Activated CD8-positive, alpha-beta memory T cell treated with anti-CD3 and anti-CD28 coated beads for 48 hours (primary cell): ENCODE measurements at places on chromosomes 6 and 20.

DNA sequence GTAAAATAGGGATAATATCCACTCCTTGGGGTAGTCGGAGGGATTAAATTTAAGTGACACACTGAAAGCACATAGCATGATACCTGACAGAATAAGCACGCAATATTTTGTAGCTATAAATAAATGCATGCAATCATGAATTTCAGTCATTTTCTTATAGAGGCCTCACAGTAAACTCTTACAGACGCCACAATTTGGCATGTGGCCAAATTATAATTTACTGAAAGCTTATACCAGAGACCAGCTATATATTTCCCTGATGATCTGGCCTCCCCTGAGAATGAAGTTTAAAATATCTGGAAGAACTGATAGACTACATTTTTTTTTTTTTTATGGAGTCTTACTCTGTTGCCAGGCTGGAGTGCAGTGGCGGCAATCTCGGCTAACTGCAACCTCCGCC is 40.9 kb downstream of the QRSL1 start:
- no peak for DNase-seq

GRCh38 chr6:163323705-163324104 is 90.8 kb upstream of the QKI start:
- DNase-seq, result no peak

- DNase-seq, result no peak
Measured at GRCh38 chr20:10590950-10591671, 82.7 kb downstream of the JAG1 start.

- no peak for DNase-seq
Measured at GRCh38 chr6:118939683-118940082, 4.7 kb upstream of the MCM9 start.

DNA sequence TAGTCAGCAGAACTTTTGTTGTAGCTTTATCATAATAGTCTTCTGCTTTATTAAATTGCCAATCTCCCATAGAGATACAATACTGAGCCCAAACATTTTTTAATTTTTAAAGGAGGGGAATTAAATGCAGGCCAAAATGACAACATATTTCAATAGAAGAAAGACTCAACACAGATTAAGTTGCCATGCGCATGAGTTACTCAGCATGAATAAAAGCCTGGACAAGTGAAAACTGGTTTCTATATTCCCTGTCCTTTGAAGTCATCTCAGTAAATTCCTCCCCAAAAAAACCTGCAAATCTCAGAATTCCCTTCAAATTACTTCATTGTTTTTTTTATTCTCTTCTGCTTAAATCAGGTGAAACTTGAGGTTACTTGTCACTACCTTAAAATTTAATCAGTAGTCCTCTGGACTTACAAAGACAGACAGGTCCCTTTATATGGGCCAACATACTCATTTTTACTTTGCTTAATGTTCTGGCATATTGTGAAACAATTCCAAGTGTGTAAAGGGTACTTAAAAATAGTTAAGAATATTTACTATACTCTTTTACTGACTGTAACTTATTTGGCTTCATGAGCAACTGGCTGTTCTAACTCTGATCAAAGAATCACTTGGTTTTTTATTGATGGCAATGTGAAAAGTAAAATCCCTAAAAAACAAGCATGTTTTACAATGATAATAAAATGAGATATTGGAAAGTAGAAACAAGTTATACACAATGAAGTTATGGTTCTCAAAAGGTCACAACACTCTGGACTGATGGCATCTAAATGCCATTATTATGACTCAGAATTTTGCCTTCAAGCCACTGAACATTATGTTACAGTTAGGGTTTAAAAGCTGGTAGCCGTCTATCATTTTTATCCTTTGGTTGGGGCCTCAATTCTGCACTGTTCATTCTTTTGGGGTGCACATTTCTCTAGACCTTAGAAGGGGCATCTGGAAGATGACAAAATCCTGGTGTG is 49.9 kb upstream of the COL21A1 start:
- no peak for DNase-seq

DNA sequence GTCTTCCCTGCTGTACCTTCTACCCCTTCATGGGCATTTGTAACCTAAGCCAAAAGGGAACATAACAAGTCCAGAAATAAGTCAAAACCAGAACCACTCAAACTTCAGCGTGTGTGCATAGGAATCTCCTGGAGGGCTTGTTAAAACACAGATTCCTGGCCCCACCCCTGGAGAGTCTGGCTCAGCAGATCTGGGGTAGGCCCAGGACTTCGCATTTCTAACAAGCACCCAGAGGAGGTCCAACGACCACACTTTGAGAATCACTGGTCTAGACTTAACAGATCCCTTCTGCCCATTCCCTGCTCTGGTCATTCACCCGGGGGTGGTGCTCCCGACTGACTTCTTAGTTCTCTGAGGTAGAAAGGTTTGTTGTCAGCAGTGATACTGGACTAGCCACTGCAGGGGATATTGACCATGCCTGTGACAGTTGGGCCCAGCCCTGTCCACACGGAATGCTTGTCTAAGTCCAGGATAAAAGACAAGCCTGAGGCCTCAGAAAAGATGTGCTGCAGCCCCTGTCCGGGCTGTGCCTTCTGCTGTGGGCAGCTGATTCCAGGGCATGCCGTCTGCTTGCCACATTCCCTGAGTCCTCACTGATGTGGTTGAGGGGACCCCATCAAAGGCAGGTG is 68.6 kb downstream of the SYNJ2 start:
- DNase-seq, result no peak

DNA sequence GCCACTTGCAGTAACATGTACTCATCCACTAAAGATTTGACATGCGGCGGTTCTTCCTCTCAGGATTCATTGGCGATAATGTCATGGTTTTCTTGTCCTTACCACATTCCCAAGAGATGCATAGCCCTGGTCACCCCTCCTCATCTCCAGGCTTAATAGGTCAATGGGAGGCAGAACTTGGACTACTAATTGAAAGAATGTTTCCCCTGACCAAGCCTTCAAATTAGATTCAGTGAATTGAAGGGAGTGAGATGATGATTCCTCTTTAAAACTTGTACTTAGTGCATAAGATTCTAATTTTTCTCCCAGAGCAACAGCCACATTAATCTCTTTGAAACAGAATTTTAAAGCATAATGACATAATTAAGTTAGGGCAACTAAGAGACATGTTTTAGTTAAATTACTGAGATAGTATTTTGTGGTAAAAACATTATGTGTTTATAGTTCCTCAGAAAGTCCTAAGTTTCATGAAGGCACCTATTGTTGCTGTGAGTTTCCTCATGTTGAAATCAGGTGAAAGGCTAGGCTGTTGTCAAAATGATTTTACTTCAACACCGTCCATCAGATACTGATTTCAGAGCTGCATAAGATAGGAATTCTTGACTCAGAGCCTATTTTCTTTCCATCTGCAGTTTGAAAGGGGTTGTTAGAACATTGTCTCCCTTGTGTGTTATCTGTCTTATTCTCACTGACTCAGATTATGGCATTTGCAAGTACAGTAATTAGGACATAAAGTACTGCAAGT is 48.5 kb downstream of the STK4 start:
- no peak for DNase-seq

- DNase-seq, result peak; percentile 27
Measured at GRCh38 chr20:4811661-4812181, 90.0 kb downstream of the PRND start.

DNA sequence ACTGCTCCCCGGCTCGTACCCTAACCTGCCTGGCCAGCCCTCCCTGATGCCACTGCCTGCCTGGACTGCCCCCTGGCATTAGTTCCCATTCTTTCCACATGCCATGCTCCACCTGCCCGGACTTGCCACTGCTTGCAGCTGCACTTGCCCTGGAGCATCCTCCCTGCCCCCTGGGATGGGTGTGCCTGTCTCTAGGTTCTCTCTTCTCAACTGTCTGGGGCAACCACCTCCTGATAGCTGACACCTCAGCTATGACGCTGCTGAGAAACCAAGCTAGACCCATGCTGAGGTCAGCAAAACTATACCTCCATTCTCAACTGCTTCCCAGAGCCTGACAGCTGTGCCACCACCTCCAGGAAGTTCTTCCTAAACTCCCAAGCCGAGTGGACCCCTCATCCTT is 72.1 kb downstream of the PERP start:
- DNase-seq, result no peak
